ENCODE measurements at places on chromosomes 16 and 17. TPM values are rescaled to one million over a fixed set of nuclear protein-coding genes. Genes with fewer than 3 reads are reported as not detected.

GRCh38 chr16:27289669-27290068 is 21.1 kb upstream of the NSMCE1 start:
- DNase-seq: no peak

GRCh38 chr17:44363613-44364159 is at the start of gene FAM171A2:
TSS of gene FAM171A2 (minus strand) at chr17:44363853. CDS start at chr17:44363714, 139 bp downstream.
- no peak for DNase-seq

Gene SSTR5
- 0.11 TPM for polyA plus RNA-seq

DNA sequence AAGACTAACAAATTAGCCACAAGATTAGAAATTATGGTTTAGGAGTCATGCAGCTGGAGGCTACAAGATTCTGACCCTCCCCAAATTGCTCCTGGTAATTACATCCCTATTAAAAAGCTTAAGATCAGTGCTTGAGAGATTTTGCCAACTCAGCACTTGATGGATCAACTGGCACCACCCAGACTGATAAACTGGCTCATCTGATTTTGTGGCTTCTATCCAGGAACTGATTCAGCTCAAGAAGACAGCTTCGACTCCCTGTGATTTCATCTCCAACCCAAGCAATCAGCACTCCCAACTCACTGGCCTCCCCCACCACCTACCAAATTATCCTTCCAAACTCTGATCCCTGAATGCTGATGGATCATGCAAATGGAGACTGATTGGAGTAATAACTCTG is 94.8 kb downstream of the TNFRSF13B start:
- DNase-seq: no peak
